Ascending aorta (tissue), 2 donors: ENCODE measurements at places on chromosomes 3 and 15. TPM values are rescaled to one million over a fixed set of nuclear protein-coding genes. Genes with fewer than 3 reads are reported as not detected.

TIMP4 gene
- 78.9 TPM for total RNA-seq

PROS1 gene
- 44.2 TPM for total RNA-seq

DNA sequence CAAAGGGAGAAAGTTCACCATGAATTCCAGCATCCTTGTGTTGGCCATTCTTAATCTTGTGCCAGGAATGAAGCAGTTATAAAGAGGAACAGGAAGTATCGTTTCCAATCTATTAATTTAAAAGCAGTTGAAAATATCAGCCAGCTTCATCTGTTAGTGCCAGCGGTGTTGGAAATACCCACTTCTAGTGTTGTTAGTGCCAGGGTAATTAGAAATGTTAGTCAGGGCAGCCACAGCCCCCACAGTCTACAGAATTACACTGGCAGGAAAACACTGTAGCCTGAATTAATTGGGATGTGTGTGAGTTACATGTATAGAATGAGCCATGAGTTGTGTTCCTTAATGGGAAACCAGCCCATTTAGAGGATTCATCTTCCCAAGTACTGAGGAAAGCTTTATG, 127.8 kb downstream of the GHSR start:
- H3K4me3 ChIP-seq = no peak overlapping the region
- peaks cover 4% of the 10 kb centered on the region for H3K4me1 ChIP-seq
- peaks cover under 1% of the 10 kb centered on the region for H3K36me3 ChIP-seq
- H3K27ac ChIP-seq = peak overlapping the region; percentile 84

CKMT1A gene
- total RNA-seq = not detected

ZMAT3 gene
- total RNA-seq = 38.0 TPM
